ENCODE measurements at places on chromosomes 16 and 17. TPM values are rescaled to one million over a fixed set of nuclear protein-coding genes. Genes with fewer than 3 reads are reported as not detected.

TP53TG3D gene
- not detected for total RNA-seq

NSF gene
- total RNA-seq = 58.4 TPM

FAM222B gene
- total RNA-seq = 27.9 TPM

SOST gene
- not detected for total RNA-seq

TOM1L1 gene
- total RNA-seq = 67.3 TPM

ADAP2 gene
- total RNA-seq = 4.4 TPM

CES4A gene
- total RNA-seq = 7.8 TPM

CMTM3 gene
- total RNA-seq = 7.9 TPM

TBKBP1 gene
- 2.9 TPM for total RNA-seq

CX3CL1 gene
- 1.8 TPM for total RNA-seq

TBC1D26 gene
- total RNA-seq = not detected

TMEM92 gene
- total RNA-seq = 18.5 TPM

KRT12 gene
- total RNA-seq = 2.2 TPM

CCDC78 gene
- 3.7 TPM for total RNA-seq

TNP2 gene
- total RNA-seq = not detected

MGAT5B gene
- total RNA-seq = 0.27 TPM

SLFN12L gene
- 1.0 TPM for total RNA-seq

RAMP2 gene
- total RNA-seq = 8.4 TPM

C17orf113 gene
- 0.84 TPM for total RNA-seq

CRHR1 gene
- not detected for total RNA-seq

C16orf46 gene
- total RNA-seq = not detected

PRSS53 gene
- total RNA-seq = 2.6 TPM

NHLRC4 gene
- 0.35 TPM for total RNA-seq

ATP1B2 gene
- 0.54 TPM for total RNA-seq

KRT27 gene
- total RNA-seq = not detected

KCNH4 gene
- total RNA-seq = not detected

HEATR9 gene
- not detected for total RNA-seq

MEIOC gene
- not detected for total RNA-seq

ZNF23 gene
- total RNA-seq = 5.8 TPM

ZFP1 gene
- 4.3 TPM for total RNA-seq

ADAM11 gene
- total RNA-seq = 0.42 TPM

COPRS gene
- 30.6 TPM for total RNA-seq

FAM117A gene
- total RNA-seq = 6.3 TPM

LLGL2 gene
- total RNA-seq = 401 TPM

ENPP7 gene
- total RNA-seq = not detected

CLEC18A gene
- 0.32 TPM for total RNA-seq

CSH1 gene
- not detected for total RNA-seq

SPN gene
- total RNA-seq = 3.7 TPM

HAS3 gene
- total RNA-seq = 19.9 TPM

SMIM5 gene
- total RNA-seq = 5.1 TPM

GRAPL gene
- total RNA-seq = 0.35 TPM

ASPA gene
- total RNA-seq = 0.59 TPM

FN3K gene
- total RNA-seq = 46.9 TPM

GRIN2A gene
- 0.15 TPM for total RNA-seq

MT1F gene
- 40.0 TPM for total RNA-seq

OR2C1 gene
- not detected for total RNA-seq

FADS6 gene
- 18.4 TPM for total RNA-seq

PABPN1L gene
- not detected for total RNA-seq

CHST5 gene
- total RNA-seq = 142 TPM

GPR142 gene
- 0.74 TPM for total RNA-seq

DHX8 gene
- total RNA-seq = 47.6 TPM

CACNB1 gene
- total RNA-seq = 8.8 TPM

CLEC18C gene
- 0.10 TPM for total RNA-seq

TNRC6C gene
- 9.0 TPM for total RNA-seq

TBX2 gene
- 5.3 TPM for total RNA-seq

WWP2 gene
- 102 TPM for total RNA-seq

CTRB1 gene
- total RNA-seq = not detected
